Bronchial epithelial cell (primary cell): ENCODE measurements at places on chromosomes 3 and 15. TPM values are rescaled to one million over a fixed set of nuclear protein-coding genes. Genes with fewer than 3 reads are reported as not detected.

GRCh38 chr15:66707310-66708082 is 5.5 kb downstream of the SMAD6 start:
- DNase-seq: no peak

DNA sequence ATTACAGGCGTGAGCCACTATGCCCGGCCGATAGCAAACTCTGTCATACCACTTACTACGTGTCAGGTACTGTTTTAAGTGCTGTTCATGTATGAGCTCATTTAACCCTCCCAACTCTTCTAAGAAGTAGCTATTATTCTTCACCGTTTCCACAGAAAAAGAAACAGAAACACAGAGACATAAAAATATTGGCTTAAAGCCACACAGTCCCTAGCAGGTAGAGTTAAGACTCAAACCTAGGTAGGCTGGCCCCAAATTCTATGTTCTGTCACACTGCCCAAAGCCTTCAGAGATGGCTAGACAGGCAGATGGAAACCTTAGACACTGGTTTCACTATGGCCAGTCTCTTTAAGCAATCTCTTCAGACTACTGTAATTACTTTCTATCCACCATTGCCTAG is 149.8 kb upstream of the KCNMB2 start:
- DNase-seq: no peak

FGF12 gene
- total RNA-seq: 0.13 TPM in 1 of 2 replicates, not detected in the other

- DNase-seq: no peak
These were observed 361.0 kb upstream of the NECTIN3 start for GRCh38 chr3:110710603-110711002.

GRCh38 chr3:24944805-24945520 is 450.3 kb upstream of the THRB start:
- DNase-seq: no peak
